ENCODE measurements at places on chromosomes 7 and 10. TPM values are rescaled to one million over a fixed set of nuclear protein-coding genes. Genes with fewer than 3 reads are reported as not detected.

- no peak within 1 kb of the TSS for H3K27ac ChIP-seq
- H3K36me3 ChIP-seq = no peaks in the 10 kb centered on the region
- DNase-seq = peak; percentile 27
- H3K27me3 ChIP-seq = peaks cover 41% of the 10 kb centered on the region
Observed at GRCh38 chr10:11823122-11823988, at the start of gene PROSER2. TSS of gene PROSER2 (plus strand) at chr10:11823356. CDS start at chr10:11852078, 28,722 bp downstream.

GRCh38 chr10:4354382-4354812, 471.6 kb upstream of the AKR1E2 start:
- no peaks in the 10 kb centered on the region for H3K36me3 ChIP-seq
- H3K4me1 ChIP-seq = peaks cover 28% of the 10 kb centered on the region
- no peak overlapping the region for H3K27ac ChIP-seq
- peak; percentile 16 for DNase-seq
- peaks cover 2% of the 10 kb centered on the region for H3K27me3 ChIP-seq

DNA sequence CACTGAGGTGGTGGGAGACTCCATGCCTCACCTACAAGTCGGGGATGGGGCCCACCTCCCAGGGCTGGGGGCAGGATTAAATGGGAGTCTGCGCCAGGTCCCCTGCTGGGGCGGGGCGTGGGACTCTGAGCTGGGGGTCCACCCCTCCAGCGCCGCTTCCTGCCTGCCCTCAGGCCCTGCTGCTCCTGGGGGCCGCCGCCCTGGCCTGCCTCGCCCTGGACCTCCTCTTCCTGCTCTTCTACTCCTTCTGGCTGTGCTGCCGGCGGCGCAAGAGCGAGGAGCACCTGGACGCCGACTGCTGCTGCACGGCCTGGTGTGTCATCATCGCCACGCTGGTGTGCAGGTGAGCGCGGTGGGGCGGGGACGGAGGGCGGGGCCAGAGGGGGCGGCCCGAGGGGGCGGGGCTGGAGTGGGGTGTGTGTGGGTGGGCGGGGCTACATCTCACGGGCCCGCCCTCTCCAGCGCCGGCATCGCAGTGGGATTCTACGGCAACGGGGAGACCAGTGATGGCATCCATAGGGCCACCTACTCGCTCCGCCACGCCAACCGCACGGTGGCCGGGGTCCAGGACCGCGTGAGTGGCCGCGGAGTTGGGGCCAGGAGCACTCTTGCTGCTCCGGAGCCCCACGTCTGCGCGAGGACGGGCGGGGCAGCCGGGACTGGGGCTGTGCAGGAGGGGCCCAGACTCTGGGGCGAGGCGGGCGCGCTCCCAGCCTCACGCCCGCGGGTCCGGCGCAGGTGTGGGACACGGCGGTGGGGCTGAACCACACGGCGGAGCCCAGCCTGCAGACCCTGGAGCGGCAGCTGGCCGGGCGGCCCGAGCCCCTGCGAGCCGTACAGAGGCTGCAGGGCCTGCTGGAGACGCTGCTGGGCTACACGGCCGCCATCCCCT, 15.1 kb downstream of the TTYH3 start:
- H3K4me3 ChIP-seq = no peak overlapping the region
- H3K27ac ChIP-seq = no peak overlapping the region
- H3K36me3 ChIP-seq = no peaks in the 10 kb centered on the region
- H3K4me1 ChIP-seq = peaks cover 14% of the 10 kb centered on the region

DNA sequence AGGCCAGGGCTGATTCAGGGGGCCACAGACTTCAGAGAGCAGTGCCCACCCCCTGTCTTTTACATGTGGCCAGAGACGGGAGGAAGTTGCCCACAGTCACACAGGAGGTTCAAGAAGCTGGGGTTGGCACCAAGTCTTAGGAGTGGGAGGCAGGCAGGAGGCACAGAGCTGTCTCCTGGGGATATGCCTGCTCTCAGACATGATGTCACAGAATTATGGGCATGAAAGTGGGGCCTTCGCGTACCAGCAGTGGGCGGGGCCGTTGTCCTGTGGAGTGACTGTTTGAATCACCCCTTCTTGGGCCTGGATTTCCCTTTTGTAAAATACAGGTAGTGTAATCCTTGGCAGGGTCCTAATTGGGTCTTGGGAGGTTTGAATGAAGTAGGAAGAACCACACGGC, 81.2 kb upstream of the PPIF start:
- H3K27me3 ChIP-seq = no peaks in the 10 kb centered on the region
- H3K27ac ChIP-seq = peak overlapping the region; percentile 4
- H3K4me1 ChIP-seq = peaks cover 23% of the 10 kb centered on the region
- no peaks in the 10 kb centered on the region for H3K36me3 ChIP-seq
- peak; percentile 69 for DNase-seq
- no peak overlapping the region for H3K4me3 ChIP-seq

HIBADH gene
- total RNA-seq = 22.6 TPM

SLC29A3 gene
- 3.0 TPM for total RNA-seq

DNA sequence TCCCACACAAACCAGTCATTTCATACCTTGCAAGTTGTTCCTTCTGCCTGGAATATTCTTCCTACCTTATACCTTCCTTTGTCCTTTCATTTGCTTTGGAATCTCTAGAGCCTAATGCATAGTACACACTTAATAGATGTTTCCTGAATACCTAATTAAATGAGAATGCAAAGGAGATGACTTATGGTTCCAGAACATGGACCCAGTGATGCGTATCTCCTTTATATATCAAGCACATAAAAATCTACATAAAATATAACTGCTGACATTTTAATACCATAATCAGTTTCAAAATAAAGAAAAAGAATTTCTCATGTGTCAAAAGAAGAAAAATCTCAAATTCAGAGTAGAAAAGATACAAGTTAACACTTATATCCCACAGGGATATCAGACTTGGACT, 110.6 kb upstream of the ASAH2 start:
- H3K36me3 ChIP-seq = peaks cover 31% of the 10 kb centered on the region
- no peaks in the 10 kb centered on the region for H3K27me3 ChIP-seq
- no peak for DNase-seq
- no peak overlapping the region for H3K4me3 ChIP-seq
- H3K4me1 ChIP-seq = peaks cover 9% of the 10 kb centered on the region

ZNF487 gene
- 2.6 TPM for total RNA-seq

CFAP43 gene
- total RNA-seq = 0.22 TPM

DNA sequence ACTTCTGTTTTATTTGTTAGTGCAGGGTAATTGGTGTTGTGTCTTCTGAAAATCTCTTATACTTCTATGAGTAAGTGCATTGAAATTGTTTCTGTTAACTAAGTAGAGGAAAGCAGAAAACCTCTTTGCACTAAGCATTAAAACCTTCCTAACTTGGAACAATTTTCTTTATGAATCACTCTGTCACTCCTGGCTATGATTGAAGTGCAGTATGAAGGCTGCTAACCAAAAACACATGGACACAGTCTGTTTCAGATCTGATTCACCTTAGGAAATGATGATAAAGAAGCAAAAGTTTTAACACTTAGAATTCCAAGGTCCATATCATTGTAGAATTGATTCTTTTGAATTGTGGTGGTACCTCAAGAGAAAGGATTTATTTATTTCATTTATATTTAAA, 41.9 kb downstream of the MET start:
- H3K4me3 ChIP-seq = no peak overlapping the region
- no peaks in the 10 kb centered on the region for H3K4me1 ChIP-seq
- no peaks in the 10 kb centered on the region for H3K36me3 ChIP-seq
- no peak for DNase-seq
